ENCODE measurements at places on chromosomes 12 and 14. TPM values are rescaled to one million over a fixed set of nuclear protein-coding genes. Genes with fewer than 3 reads are reported as not detected.

ST8SIA1 gene
- not detected for total RNA-seq

TXNDC16 gene
- total RNA-seq = 1.3 TPM

CDCA4 gene
- total RNA-seq = 53.2 TPM

COCH gene
- total RNA-seq = 23.3 TPM

DLST gene
- 92.8 TPM for total RNA-seq
